Thyroid gland (tissue), 4 donors: ENCODE measurements at places on chromosomes 16 and 17.

- H3K4me1 ChIP-seq, result peaks cover 32% of the 10 kb centered on the region
- no peak overlapping the region for H3K4me3 ChIP-seq
- H3K36me3 ChIP-seq, result no peaks in the 10 kb centered on the region
- peak; percentile 97 for DNase-seq
- peak overlapping the region; percentile 94 for H3K27ac ChIP-seq
- no peaks in the 10 kb centered on the region for H3K27me3 ChIP-seq
These were observed 65.5 kb upstream of the CREBBP start for GRCh38 chr16:3945751-3946603.

GRCh38 chr16:19963301-19963700, 78.7 kb upstream of the GPRC5B start:
- DNase-seq, result no peak
- no peak overlapping the region for H3K27ac ChIP-seq
- no peaks in the 10 kb centered on the region for H3K36me3 ChIP-seq
- no peaks in the 10 kb centered on the region for H3K27me3 ChIP-seq
- H3K4me3 ChIP-seq, result no peak overlapping the region

DNA sequence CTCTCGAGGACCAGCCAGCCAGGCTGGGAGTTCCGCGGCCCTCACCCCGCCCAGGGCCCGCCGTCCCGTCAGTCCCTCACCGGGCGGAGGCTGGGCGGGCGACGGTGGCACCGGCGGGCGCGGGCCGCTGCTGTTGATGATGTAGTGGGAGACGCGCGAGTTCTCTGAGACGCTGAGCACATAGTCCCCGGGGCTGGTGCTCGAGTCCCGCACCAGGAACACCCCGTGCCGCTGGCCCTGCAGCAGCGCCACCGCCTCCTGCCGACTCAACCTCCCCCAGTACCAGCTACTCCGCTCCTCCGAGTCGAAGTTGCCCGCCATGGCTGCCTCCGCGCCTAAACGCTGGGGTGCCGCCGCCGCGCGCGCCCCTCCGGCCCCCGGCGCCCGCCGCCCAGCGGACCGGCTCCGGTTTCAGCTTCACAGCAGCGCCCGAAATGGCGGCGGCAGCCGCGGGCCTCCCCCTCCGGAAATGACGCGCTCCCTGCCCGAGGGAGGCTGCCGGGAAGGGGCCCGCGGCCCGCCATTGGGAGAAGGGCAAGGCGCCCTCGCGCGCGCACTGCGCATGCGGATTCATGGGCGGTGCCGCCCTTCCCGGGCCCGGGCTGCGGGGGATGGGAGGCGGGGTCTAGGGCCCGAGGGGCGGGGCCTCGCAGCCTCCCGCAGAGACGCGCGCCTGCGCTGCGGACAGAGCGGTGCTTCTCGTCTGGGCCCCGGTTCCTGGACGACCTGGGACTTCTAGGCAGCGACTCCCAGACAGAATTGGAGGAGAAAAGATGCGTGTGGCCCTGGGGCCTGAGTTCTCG, at the start of gene CRK:
Gene CRK (minus strand): TSS at position 436 of the 803 bp plus-strand sequence. CDS start 115 bp downstream, at position 321.
- H3K36me3 ChIP-seq, result no peaks in the 10 kb centered on the region
- peak; percentile 97 for DNase-seq
- H3K27ac ChIP-seq, result peak within 1 kb of the TSS; percentile 96
- no peaks in the 10 kb centered on the region for H3K27me3 ChIP-seq
- H3K4me3 ChIP-seq, result peak within 1 kb of the TSS; percentile 95
- H3K4me1 ChIP-seq, result peaks cover 53% of the 10 kb centered on the region

DNA sequence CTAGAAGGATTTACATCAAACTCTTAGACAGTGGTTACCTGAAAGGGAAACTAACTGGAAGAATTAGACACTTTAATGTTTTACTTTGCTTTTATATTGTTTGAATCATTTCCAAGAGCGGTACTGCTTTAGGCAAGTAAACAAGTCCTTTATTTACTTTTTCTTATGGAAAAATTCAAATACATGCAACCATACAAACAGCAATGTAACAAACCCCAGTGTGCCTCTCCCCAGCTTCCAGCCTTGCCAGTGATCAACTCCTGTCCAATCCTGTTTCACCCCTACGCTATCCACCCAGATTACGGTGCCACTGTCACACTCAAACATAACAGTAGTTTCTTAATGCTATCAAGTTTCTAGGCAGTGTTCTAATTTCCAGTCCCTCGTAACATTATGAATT, 85.9 kb downstream of the C16orf95 start:
- no peaks in the 10 kb centered on the region for H3K27me3 ChIP-seq
- no peaks in the 10 kb centered on the region for H3K36me3 ChIP-seq
- DNase-seq, result no peak
- H3K4me3 ChIP-seq, result no peak overlapping the region

DNA sequence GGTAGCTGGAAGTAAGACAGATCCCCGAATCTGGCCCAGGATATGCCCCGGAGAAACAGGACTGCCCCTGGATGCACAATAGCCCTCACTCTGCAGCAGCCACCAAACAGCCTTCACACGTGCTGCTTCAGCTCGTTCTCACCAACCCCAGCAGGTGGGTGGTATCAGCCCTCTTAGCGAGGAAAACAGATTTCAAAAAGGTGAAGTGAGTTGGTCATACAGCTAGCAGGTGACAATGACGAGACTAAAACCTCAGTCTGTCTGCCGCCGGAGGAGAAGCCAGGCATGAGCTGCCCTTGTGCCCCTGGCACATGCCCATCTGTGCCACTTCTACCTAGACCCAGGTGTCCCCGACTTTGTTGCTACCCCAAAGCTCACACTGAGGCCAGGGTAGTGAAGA, 92.4 kb downstream of the YPEL2 start:
- H3K27me3 ChIP-seq, result no peaks in the 10 kb centered on the region
- peaks cover 59% of the 10 kb centered on the region for H3K4me1 ChIP-seq
- peak overlapping the region; percentile 86 for H3K27ac ChIP-seq
- no peak for DNase-seq

DNA sequence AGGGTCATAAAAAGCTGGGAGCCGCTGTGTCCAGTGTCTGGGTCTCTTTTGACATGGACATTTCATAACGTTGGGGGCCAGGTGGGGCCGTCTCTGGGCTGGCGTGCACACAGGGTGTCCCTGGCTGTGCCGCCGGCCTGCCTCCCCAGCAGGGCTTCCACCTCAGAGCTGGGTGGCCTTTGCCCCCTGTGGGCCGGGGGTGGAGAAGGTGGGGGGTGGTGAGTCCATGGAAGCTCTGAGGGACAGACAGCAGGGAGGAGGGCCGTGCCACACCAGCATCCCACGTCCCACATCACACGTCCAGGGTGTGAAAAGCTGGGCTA, 908 bp upstream of the SNAI3 start:
- no peak overlapping the region for H3K4me3 ChIP-seq
- H3K27me3 ChIP-seq, result no peaks in the 10 kb centered on the region

GRCh38 chr17:7717756-7718350, 309 bp downstream of the DNAH2 start:
- peaks cover 16% of the 10 kb centered on the region for H3K4me1 ChIP-seq
- H3K27ac ChIP-seq, result no peak overlapping the region
- H3K4me3 ChIP-seq, result peak overlapping the region; percentile 49
- H3K36me3 ChIP-seq, result no peaks in the 10 kb centered on the region
- no peak for DNase-seq
- no peaks in the 10 kb centered on the region for H3K27me3 ChIP-seq
